Activated CD4-positive, alpha-beta T cell treated with anti-CD3 and anti-CD28 coated beads, Interleukin-2, amount 10 ng/mL, durations not matched to agents 7 days and 5 days (primary cell): ENCODE measurements at places on chromosomes 3 and 15. TPM values are rescaled to one million over a fixed set of nuclear protein-coding genes. Genes with fewer than 3 reads are reported as not detected.

- no peaks in the 10 kb centered on the region for H3K27me3 ChIP-seq
- H3K27ac ChIP-seq = peak overlapping the region; percentile 0
- no peak for DNase-seq
- no peak overlapping the region for H3K4me3 ChIP-seq
- peaks cover 68% of the 10 kb centered on the region for H3K36me3 ChIP-seq
- H3K4me1 ChIP-seq = peaks cover 28% of the 10 kb centered on the region
Observed at GRCh38 chr3:177041730-177042551, 155.3 kb downstream of the TBL1XR1 start.

DNA sequence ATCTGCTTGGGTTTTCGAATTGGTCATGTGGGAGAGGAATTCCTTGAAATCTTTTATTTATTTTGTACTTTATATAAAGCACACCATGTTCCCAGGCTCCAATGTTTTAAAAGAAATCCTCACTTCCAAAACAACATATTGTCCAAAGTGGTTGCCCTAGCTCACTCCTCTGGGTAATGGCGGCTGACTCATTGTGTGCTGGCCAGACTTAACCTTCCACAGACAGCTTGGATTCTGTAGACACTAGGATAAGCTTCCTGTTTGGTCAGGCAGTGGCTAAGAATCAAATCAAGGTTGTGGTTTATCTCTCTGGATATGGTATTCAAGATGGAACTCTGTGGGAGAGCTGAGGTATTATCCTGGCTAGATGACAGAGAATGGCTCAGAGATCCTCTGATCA lies 55.8 kb upstream of the FAM98B start:
- peaks cover 39% of the 10 kb centered on the region for H3K27me3 ChIP-seq
- H3K36me3 ChIP-seq = no peaks in the 10 kb centered on the region
- H3K4me1 ChIP-seq = no peaks in the 10 kb centered on the region
- no peak overlapping the region for H3K27ac ChIP-seq

DNA sequence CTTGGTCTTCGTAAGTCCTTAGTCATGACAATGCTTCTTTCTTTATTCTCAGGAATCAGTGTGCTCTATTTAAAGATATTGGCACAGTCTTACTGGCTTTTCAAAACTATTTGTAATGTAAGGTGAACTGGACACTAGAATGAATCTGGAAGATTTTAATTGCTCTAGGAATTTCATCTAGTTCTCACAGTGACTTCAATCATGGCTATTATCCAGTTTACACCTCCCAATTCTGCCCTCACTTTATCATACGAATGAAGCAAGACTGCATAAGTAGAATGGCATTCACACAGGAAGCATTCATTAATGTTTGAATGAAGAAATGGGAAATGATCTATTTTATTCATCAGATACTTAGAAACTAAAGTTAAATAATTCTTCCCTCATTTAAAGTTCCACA lies 26.7 kb upstream of the DRD3 start:
- no peak for DNase-seq
- H3K27ac ChIP-seq = no peak overlapping the region

DNA sequence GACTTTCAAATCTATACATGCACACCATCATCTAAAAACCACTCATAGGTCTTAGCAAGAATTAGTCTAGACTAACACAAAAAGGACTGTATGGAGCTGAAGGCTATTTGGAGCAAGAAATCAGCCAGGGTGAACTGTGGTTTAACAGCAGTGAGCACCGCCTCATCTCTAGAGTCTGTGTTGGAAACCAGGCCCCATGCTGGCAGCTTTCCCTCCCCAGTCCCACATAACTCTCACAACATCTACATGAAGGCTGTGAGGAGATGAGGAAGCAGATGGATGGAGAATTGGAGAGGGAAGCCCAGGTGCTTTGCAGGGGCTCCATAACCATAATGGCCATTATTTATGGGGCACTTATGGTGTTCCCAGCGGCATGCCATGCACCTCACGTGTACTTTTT lies 133.2 kb upstream of the TOPAZ1 start:
- no peak overlapping the region for H3K27ac ChIP-seq
- DNase-seq = no peak
- H3K4me1 ChIP-seq = peaks cover 25% of the 10 kb centered on the region

- no peaks in the 10 kb centered on the region for H3K36me3 ChIP-seq
- no peak overlapping the region for H3K27ac ChIP-seq
- peaks cover 6% of the 10 kb centered on the region for H3K4me1 ChIP-seq
- no peak for DNase-seq
Observed at GRCh38 chr3:177816667-177817208, 619.5 kb upstream of the TBL1XR1 start.

- no peaks in the 10 kb centered on the region for H3K27me3 ChIP-seq
- H3K4me1 ChIP-seq = peaks cover 64% of the 10 kb centered on the region
- H3K27ac ChIP-seq = peak overlapping the region; percentile 9
- DNase-seq = no peak
Observed at GRCh38 chr15:45645026-45645980, 10.5 kb downstream of the SQOR start.

DNA sequence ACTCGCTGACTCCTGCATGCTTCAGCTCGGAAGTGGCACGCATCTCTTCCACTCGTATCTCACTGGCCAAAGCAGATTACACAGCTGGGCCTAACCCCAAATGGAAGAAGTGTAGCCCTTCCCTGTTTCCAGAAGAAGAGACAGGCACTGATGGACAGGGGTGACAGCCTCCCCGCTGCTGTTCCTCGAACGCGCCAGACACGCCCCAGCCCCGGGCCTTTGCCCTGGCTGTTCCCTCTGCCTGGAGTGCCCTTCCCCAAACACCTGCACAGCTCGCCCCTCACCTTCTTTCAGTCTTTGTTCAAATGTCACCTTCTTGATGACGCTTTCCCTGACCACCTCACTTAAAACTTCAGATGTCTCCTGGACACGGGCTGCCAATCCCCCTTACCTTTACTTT lies 26.0 kb upstream of the CYP11A1 start:
- H3K27me3 ChIP-seq = no peaks in the 10 kb centered on the region
- H3K36me3 ChIP-seq = no peaks in the 10 kb centered on the region
- no peak overlapping the region for H3K4me3 ChIP-seq
- H3K27ac ChIP-seq = peak overlapping the region; percentile 55

- no peak for DNase-seq
- H3K27me3 ChIP-seq = no peaks in the 10 kb centered on the region
- H3K4me1 ChIP-seq = no peaks in the 10 kb centered on the region
- H3K27ac ChIP-seq = no peak overlapping the region
- no peak overlapping the region for H3K4me3 ChIP-seq
Observed at GRCh38 chr3:176219970-176220369, 977.3 kb downstream of the TBL1XR1 start.

DNA sequence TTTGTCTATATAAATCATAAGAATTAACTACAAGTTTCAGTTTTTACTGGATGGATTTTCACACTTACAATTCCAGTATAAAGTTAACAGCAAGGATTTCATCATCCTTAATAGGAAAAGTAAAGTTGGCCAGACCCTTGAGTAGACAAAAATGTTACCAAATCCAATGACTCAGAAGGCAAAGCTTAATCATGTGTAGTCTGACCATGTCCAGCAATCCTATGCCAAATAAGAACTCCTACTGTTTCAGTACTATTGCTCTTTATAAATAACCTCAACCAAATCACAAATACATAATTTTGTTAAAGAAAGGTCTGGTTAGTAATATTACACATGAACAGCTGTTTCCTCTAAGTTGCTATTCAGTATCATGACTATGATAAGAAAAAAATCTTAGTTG lies 35.0 kb downstream of the PLOD2 start:
- no peak overlapping the region for H3K27ac ChIP-seq
- no peaks in the 10 kb centered on the region for H3K36me3 ChIP-seq
- no peaks in the 10 kb centered on the region for H3K4me1 ChIP-seq
- DNase-seq = no peak

- H3K27ac ChIP-seq = no peak overlapping the region
- H3K4me1 ChIP-seq = no peaks in the 10 kb centered on the region
- no peaks in the 10 kb centered on the region for H3K36me3 ChIP-seq
- no peaks in the 10 kb centered on the region for H3K27me3 ChIP-seq
Observed at GRCh38 chr15:66047321-66048024, 178.2 kb downstream of the RAB11A start.

DNA sequence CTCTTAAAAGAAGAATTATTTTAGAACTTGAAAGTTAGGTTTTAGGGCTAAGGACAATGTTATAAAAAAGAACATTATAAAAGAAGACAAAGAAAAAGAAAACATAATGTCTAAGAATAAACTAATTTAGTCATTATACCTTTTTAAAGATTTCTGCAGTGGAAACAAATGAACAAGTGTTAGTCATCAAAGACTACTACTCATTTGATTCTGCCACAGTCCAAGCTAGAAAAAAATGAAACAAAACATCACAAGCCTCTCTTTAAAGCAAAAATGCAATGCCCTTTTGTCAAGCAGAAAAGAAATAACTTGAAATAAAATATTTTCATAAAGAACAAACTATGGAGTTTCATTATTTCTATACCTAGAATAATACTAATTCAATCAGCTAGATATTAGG lies 102.0 kb downstream of the TBC1D5 start:
- H3K27ac ChIP-seq = no peak overlapping the region
- H3K4me3 ChIP-seq = no peak overlapping the region
- no peaks in the 10 kb centered on the region for H3K36me3 ChIP-seq

DNA sequence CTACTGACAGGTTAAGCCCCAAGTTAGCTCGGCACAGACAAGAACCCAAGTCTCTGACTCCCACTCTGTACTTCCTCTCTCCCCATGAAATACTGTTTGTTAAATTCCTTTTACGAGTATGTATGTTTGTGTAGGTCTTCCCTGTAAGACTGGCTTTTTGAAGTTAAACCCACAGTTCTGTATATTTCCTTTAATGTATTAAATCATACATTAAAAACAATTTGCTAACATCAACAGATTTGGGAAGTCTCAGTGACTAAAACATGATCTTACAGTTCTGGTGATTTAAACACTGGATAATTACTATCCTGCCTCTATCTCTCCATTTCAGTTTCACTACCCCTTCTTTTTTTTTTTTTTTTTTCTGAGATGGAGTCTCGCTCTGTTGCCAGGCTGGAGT lies 4.4 kb downstream of the CMTM6 start:
- no peak for DNase-seq
- H3K27ac ChIP-seq = no peak overlapping the region
- H3K36me3 ChIP-seq = peaks cover 24% of the 10 kb centered on the region
- peaks cover 49% of the 10 kb centered on the region for H3K4me1 ChIP-seq

DNA sequence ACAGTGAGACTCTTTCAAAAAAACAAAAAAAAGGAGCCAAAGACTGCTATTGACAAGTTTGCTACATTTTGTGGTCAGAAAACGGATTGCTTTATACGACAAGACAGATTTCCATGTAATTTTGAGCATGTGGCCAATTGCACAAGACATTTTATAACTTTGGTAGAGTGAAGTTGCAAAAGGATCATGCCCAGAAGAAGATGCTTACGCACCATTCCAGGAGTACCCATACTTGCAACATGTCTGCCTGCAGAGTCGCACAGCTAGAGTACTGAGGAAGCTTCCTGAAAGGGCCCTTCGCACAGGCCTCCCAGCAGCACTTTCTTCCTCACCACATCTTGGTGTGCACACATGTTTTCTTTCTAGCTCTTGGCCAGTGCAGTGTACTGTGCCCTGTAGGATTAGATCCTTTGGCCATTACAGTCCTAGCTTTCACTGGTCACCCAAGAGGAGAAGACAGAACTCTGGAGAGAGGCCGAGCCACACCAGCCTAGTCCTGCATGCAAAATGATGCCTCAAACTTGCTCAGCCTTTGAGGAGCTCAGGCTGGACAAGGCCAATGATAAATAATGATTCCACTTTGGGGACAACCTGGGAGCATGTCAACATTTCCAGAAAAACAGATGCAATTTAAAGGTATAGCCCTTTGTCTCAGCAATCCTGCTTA lies 11.7 kb downstream of the CHDH start:
- H3K27me3 ChIP-seq = peaks cover 4% of the 10 kb centered on the region
- H3K4me1 ChIP-seq = no peaks in the 10 kb centered on the region
- H3K4me3 ChIP-seq = no peak overlapping the region
- no peaks in the 10 kb centered on the region for H3K36me3 ChIP-seq
- H3K27ac ChIP-seq = no peak overlapping the region

DNA sequence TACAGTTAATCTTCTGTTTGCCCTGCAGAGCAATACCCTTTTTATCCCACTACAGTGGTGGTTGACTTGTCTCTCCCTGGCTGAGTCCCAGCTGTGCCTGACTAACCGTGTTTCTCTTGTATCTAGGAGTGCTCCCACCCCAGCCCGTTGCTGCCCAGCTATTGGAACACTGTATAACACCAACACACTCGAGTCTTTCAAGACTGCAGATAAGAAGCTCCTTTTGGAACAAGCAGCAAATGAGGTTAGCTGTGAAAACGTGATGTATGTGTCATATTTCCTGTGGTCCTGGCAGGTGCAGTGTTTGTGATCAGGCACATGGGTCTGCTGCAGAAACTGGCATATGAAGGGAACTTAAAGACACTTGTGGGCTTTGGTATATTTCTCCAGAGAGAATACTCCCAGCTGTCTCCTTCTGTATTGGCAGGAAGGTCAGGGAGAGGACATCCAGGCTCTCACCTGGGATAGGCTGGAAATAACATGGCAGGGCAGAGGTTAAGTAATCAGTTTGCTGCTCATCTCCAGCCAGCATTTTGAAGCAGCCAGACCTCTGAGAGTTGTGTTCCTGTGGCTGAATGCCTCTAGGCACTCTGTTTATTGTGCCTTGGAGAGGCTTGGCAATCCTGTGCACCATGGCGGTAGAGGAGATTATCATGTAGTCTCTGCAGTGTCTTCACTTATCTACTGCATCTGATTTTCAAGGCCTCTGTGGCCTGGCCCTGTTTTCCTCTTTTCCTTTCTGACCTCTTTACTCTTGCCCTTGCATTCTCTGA lies 34.8 kb downstream of the ATG7 start:
- peaks cover 61% of the 10 kb centered on the region for H3K36me3 ChIP-seq
- H3K4me1 ChIP-seq = peaks cover 30% of the 10 kb centered on the region
- DNase-seq = peak; percentile 46
- H3K27ac ChIP-seq = peak overlapping the region; percentile 86

DNA sequence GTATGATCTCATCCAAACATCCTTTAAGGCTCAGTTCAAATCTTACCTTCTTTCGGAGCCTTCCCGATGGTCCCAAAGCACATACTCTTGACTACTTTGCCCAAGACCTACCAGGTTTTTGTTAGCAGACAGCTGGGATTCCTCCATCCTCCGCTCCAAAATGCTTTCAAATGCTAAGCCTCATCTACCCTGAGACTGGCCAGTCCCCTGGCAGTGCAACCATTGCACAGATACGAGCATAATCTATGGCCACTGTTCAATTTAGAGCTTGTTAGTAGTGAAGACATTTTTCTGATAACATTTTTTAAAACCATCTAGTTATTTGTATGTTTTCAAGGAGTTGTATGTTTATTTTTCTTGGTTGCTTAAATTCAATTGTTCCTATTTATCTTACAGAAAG lies 264.4 kb upstream of the NR2F2 start:
- H3K27ac ChIP-seq = no peak overlapping the region
- no peak for DNase-seq
- H3K36me3 ChIP-seq = no peaks in the 10 kb centered on the region
- no peaks in the 10 kb centered on the region for H3K4me1 ChIP-seq
- H3K4me3 ChIP-seq = no peak overlapping the region
- no peaks in the 10 kb centered on the region for H3K27me3 ChIP-seq

Gene ADIPOQ
- total RNA-seq = not detected

Gene GP5
- total RNA-seq = 1.1 TPM

Gene GOLGA8M
- 1.7 TPM for total RNA-seq

Gene SCN11A
- total RNA-seq = 0.02 TPM

Gene ADAMTSL3
- not detected for total RNA-seq

Gene NPAP1
- total RNA-seq = not detected

Gene SHQ1
- 24.2 TPM for total RNA-seq

Gene RAB8B
- total RNA-seq = 115 TPM

Gene SLC28A1
- not detected for total RNA-seq
